ENCODE measurements at places on chromosomes 3 and 15.

- no peak for DNase-seq
Observed at GRCh38 chr3:183350164-183350563, 78.3 kb downstream of the MCF2L2 start.

DNA sequence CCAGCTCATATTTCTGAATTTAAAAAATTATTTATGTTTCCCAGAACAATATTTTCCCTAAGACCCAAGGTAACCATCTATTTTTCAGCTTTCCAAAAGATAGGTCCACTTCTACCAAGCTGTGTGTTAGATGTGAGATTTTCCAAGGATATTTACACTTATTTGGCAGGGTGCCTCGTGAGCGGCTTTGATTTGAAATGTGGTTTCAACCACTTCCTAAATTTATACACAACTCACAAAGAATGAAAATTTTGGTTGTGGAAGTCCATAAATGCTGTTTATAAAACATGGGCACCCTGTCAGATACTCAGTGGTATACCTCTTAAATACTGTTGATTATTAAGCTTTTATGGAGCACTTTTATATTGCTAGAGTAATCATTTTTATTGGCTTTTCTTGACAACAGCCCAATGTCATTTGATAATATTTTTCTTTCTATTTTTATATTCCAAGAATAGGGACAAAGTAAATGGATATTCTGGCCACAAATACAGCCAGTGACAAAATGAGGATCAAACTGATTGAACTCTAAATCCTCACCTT is 57.6 kb downstream of the GAP43 start:
- no peak for DNase-seq

GRCh38 chr3:78287085-78287484 is 1247.2 kb downstream of the ROBO2 start:
- DNase-seq: no peak

DNA sequence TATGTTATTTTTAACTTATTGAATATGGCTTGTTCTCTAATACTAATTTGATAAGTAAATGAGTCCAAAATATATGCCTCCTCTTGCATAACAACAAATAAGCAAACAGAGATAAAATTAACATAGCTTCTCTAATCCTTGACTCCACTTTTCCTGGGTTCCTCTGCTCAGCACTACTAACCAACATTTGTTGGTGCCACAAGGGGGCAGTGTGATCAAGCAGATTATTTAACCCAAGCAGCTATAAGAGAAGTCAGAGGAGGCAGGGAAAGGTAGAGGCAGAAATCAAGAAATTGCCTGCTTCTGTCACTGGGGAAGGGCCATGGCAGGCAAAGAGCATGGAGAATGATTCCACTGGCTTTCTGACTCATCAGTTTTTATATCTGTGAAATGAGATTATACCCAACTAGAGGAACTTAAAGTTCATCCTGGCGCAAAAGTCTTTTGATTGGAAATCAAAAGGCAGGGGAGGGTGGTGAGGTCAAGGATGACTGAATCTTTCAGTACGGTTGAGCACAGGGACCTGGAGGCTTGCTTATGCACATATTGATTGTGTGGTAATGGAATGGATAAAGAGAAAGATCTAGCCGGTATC is 152.2 kb downstream of the IGSF11 start:
- DNase-seq: peak; percentile 52

DNA sequence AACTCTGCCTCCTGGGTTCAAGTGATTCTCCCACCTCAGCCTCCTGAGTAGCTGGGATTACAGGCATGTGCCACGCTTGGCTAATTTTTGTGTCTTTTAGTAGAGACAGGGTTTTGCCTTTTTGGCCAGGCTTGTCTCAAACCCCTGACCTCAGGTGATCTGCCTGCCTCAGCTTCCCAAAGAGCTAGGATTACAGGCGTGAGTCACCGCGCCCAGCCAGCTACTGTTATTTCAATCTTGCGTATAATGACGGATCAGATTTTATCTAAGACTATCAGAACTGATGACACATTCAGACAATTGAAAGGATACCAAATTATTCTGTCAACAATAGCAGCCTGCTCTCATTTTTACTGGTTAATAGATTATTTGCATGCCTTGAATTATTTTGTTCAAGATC is 612.2 kb downstream of the ZIC1 start:
- DNase-seq: no peak

Data from stimulated activated CD4-positive, alpha-beta T cell treated with anti-CD3 and anti-CD28 coated beads, Interleukin-1b, Interleukin-23, amount 100 ng/mL, for 24 hours (primary cell).